ENCODE measurements at places on chromosomes 2 and 18.
A peak's percentile ranks its signal among the peaks of the same experiment; 100 is the strongest.

DNA sequence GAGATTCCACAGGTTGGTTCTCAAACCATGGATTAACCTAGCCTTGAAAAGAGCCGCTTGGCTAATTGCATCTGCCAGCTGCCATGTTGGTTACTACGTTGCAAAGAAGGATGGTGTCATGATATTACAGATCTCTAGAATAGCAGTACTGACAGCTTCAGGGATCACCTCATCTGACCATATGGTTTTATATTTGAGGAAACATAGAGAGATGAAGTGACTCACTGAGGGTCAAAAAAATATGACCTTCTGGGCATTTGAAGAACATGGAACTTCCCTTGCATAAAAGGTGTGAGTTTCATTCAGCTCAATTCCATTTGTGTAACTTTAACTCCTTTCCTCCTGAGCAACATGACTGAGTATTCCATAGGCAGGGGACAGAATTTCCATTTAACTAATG lies 242.3 kb downstream of the SETBP1 start:
- no peak for DNase-seq

DNA sequence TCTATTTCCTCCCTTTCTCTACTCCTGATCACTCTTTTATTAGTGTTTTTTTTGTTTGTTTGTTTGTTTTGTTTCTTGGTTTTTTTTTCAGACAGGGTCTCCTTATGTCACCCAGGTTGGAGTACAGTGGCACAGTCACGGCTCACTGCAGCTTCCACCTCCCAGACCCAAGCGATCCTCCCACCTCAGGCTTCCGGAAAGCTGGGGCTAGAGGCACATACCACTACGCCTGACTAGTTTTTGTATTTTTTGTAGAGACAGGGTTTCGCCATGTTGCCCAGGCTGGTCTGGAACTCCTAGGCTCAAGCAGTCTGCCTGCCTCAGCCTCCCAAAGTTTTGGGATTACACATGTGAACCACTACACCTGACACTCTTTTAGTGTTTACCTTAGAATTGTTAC lies 122.3 kb downstream of the ATL2 start:
- DNase-seq: no peak

GRCh38 chr2:81283081-81283480 lies 978.5 kb upstream of the LRRTM1 start:
- DNase-seq: no peak

- no peak for DNase-seq
These were observed 4.1 kb upstream of the CRACDL start for GRCh38 chr2:98940102-98940501.

- no peak for DNase-seq
These were observed 33.6 kb downstream of the AQP12A start for GRCh38 chr2:240725266-240725665.

GRCh38 chr2:67318031-67318430 lies 79.1 kb upstream of the ETAA1 start:
- DNase-seq: no peak

DNA sequence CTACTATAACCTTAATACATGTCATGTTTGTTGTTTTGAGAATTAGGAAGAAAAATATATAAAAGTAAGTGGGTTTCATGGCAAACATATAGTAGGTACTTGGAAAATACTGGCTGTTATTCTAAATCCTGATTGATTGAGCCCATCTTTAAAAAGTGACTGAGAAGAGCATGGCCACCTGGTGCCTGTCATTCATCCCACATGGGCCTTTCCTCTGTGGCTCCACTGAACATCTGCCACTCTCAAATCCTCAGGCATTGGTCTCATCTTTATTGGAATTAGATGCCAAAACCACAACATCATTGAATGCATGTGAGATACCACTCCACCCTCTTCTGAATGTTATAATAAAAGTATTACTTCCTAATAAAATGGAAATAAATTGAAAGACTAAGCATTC lies 101.6 kb upstream of the TTN start:
- no peak for DNase-seq

GRCh38 chr2:167114018-167114417 lies 225.7 kb downstream of the XIRP2 start:
- DNase-seq: no peak

- DNase-seq: no peak
These were observed 250.5 kb upstream of the SKOR2 start for GRCh38 chr18:47501946-47502345.

DNA sequence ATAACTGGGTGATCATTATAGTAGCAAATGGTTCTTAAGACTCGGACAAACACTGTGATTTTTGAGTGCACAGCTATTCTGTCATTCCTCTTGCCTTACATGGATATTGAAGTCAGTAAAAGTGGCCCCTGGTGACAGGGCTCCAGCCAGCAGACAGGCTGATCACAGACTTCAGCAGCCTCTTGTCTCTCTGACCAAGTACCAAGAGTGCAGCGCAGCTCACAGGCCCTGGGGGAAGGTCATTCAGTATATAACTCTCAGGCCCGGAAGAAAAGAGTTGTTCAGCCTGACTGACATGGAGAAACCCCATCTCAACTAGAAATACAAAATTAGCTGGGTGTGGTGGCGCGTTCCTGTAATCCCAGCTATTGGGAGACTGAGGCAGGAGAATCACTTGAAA lies 202.6 kb downstream of the HRH4 start:
- no peak for DNase-seq

GRCh38 chr2:1944986-1945385 lies 200.7 kb upstream of the PXDN start:
- no peak for DNase-seq

- no peak for DNase-seq
These were observed 20.0 kb downstream of the RNU4ATAC start for GRCh38 chr2:121550669-121551068.

GRCh38 chr2:240913810-240914644 lies 7.9 kb downstream of the CROCC2 start:
- peak; percentile 23 for DNase-seq

DNA sequence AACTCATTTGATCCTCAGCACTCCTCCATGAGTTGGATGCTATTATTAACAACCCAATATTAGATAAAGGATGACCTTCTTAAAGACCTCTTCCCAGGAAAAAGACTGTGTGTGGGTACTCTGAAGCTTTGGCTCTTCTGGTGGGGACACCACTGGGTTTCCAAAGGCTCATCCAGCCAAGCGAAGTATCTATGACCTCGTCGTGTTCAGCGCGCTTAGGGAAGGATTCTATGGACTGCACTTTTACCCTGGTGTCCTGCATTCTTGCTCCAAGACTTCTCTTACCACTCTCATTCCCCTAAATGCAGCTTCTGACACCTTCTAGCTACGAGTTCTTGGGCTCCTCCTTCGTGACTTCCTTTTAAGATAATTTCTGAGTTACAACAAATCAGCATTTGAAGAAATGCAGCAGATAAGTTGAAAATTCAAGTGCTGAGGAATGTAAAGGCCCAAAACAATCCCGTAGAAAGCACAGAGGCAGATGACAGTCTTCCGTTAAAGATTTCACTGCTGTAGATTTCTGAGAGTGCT lies 673 bp upstream of the HNMT start:
- no peak for DNase-seq

- no peak for DNase-seq
These were observed 10.4 kb downstream of the NR4A2 start for GRCh38 chr2:156322051-156322685.

DNA sequence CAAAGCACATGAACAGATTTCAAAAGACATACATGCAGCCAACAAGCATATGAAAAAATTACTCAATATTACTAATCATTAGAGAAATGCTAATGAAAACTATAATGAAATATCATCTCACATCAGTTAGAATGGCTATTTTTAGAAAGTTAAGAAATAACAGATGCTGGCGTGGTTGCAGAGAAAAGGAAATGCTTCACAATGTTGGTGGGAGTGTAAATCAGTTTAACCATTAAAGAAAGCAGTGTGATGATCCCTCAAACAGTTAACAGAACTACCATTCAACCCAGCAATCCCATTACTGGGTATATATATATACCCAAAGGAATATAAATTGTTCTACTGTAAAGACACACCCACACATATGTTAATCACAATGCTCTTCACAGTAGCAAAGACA lies 117.7 kb upstream of the SETBP1 start:
- no peak for DNase-seq

DNA sequence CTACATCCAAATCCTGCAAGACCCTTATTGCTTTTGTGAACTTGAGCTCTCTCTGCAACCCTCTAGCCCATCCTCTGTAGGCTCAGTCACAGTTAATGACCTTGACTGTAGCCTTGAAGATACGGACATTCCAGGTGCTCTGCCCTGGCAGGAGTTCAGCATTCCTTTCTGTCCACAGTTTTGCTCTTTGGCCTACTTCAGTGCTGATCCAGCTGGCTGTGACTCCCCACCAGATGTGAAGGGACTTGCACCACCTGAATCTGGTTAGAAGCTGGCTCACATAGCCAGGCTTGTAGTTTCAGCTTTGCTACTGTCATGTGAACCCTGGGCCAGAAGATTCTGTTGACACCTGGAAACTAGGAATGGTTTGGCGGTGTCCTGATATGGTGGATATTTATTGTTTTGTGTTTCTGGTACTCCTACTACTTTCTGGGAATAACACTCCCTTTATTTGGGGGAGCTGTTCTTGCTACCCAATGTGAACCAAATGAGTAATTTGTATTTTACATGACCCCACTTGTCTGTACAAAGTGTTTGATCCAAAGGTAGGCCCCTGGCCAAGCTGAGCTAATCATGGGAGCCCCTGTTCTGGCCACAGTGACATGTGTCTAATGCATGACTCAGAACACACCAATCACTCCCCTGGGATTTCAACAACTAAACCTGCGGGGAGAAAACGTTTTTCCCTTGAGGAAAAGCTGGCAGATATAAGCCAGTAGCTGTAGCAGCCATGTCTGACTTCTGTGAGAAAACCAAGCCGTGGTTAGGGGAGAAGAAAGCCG lies 73.4 kb downstream of the CDCA7 start:
- no peak for DNase-seq

DNA sequence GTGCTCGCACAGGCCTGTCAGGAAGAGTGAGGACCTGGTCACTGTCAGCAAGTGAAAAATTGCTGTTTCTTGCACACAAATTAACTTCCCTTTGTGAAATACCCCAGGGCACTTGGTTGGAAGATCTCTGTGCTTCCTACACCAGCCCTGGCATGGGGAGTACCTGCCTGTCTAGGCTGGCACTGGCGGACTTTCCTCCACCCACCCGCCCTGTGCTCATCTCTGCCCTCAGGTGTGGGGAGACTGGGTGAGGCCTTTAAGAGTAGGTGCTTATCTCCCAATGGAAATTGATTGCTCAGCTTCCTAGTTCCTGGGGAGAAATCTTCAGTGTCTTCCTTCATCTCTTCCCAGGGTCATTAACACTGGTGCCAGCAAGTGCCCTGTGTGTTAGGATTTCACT lies 42.1 kb downstream of the IMPA2 start:
- no peak for DNase-seq

DNA sequence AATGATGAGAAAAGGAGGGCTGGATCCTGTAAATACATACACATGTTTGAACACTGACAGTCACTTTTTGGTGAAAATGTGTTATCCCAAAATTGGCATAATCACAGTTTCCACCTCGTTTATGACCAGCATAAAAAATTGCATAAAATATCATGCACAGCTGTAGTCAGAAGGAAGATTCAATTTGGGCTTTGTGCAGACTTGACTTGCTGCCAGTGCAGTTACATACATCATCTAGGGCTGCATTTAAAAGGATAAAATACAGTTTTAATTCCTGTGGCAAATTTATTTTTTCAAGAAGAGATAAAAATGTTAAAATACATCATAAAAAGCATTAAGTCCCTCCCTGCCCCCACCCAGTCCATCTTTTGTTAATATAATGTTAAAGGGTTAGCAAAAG lies 103.8 kb downstream of the VWC2L start:
- DNase-seq: no peak

DNA sequence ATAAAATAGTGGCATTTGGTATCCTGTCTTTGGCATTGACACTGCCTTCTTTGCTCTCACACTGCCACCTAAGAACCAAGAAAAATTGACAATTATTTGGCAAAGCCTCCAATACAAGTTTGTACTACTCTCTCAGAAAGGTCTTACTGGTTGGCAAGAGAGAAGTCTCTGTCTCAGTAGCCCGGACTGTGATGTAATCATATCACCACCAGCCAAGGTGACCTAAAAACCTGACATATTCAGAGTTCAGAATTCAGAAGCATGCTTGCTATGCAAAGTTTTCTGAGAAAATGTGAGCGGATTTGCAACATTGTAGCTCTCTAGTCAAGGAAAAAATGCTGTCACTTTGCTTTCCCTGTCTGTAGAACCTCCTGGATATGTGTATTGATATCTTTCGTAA lies 196.0 kb downstream of the CDH7 start:
- DNase-seq: no peak

DNA sequence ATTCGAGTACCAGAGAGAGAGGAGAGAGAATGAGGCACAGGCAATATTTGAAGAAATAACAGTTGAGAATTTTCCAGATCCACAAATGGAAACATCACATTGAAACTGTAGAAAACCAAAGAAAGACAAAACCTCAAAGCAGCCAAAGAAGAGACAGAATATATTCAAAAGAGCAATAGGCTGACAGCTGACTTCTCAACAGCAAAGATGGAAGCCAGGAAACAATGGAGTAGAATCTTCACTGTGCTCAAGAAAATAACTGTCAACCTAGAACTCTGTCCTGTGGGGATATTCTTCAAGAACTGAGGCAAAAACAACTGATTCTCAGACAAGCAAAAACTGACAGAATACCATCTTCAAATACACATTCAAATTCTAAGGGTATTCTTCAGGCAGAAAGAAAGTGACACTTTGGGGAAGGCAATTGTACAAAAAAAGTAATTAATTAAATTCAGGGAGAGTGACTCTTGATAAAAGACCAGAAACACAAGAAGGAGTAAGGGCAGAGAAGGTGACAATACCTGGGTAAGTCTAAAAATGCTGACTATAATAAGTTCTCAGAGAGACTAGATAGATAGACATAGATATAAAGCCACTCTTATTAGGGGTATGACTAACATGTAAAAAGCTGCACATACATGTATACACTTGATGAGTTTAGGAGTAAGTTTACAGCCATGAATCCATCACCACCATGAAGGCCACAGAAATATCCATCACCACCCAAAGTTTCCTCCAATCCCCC lies 25.6 kb downstream of the ANKMY1 start:
- DNase-seq: no peak

- DNase-seq: no peak
These were observed 39.8 kb upstream of the C2orf15 start for GRCh38 chr2:99101697-99102096.

- DNase-seq: no peak
These were observed 64.0 kb upstream of the ST8SIA5 start for GRCh38 chr18:46820863-46821262.

DNA sequence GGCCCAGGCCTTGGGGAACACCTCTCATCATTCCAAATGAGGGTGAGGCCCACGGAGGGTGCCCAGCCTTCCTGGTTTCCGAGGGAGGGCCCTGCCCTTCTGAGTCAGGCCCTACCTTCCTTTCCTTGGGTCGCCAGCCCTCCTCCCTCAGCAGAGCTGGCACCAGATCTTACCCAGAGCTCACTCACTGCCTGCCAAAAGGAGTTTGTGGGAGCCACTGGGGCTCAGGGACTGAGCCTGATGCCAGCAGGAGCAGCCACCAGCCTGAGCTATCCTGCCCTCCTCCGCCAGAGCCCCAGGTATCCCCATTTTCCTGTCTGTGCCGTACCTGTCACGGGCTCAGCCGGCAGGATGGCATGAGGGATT lies 64.1 kb downstream of the NRP2 start:
- no peak for DNase-seq

- no peak for DNase-seq
These were observed 4.8 kb upstream of the KCNG2 start for GRCh38 chr18:79792988-79793355.

GRCh38 chr2:172427256-172427989 lies at the start of gene ITGA6:
Gene ITGA6, plus strand, starts transcription at chr2:172427586.
- peak; percentile 47 for DNase-seq

GRCh38 chr18:9696112-9696511 lies 12.0 kb upstream of the RAB31 start:
- no peak for DNase-seq

GRCh38 chr2:173151671-173152401 lies 76.2 kb downstream of the MAP3K20 start:
- no peak for DNase-seq

All from activated CD4-positive, CD25-positive, alpha-beta regulatory T cell treated with anti-CD3 and anti-CD28 coated beads, Interleukin-2, amount 50 U/mL, for 16 hours (primary cell).